ENCODE measurements at places on chromosomes 1 and 21.

GRCh38 chr1:89201106-89201794 is 2.5 kb upstream of the GBP4 start:
- DNase-seq: no peak

- no peak for DNase-seq
These were observed 65.1 kb downstream of the KCNK1 start for GRCh38 chr1:233679030-233679429.

- DNase-seq: no peak
These were observed 233.6 kb upstream of the PTBP2 start for GRCh38 chr1:96487971-96488370.

DNA sequence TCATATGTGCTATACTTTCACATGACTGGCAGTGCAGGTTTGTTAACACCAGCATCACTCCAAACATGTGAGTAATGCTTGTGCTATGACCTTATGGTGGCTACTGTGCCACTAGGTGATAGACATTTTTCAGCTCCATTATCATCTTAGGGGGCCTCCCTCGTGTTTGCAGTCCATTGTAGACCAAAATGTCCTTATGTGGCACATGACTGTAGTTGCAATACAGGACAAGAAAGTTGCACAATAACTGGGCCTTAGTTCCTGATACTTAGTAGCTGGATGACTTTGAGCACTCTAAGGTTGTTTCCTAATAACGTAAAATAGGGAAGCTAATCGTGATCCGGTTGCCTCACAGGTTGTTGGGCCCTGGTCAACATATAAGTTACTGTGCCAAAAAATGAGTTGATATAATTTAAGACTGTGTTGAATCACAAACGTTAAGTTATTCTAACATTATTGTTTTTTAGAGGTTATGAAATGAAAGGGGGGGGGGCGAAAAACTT is 511 bp upstream of the SNX27 start:
- peak; percentile 83 for DNase-seq

DNA sequence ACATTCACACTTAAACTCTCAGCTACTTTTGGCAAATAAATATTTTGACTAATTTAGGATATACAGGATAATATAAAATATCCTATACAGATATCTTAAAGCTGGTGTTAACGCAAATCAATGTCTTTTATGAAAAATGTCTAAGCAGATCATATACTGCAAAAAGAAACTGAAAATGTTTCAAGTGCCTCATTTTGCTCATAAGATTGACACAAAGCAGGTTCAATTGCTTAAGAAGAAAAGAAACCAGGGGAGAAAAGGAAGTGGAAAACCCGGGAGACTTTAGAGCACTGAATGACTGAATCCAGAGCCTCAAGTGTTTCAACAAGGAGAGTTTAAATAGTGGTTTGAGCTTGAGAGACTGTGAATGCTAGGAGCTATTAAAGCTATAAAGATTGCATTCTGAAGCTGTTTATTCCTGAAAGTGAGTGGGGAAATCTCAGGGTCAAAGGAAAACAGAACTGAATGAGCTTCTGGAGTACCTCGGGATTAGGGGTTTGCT is 1943.0 kb downstream of the MRPL39 start:
- no peak for DNase-seq

GRCh38 chr1:50109647-50110075 is 941 bp downstream of the ELAVL4 start:
- peak; percentile 2 for DNase-seq

- DNase-seq: peak; percentile 35
These were observed 12.1 kb downstream of the LGR6 start for GRCh38 chr1:202205523-202206190.

DNA sequence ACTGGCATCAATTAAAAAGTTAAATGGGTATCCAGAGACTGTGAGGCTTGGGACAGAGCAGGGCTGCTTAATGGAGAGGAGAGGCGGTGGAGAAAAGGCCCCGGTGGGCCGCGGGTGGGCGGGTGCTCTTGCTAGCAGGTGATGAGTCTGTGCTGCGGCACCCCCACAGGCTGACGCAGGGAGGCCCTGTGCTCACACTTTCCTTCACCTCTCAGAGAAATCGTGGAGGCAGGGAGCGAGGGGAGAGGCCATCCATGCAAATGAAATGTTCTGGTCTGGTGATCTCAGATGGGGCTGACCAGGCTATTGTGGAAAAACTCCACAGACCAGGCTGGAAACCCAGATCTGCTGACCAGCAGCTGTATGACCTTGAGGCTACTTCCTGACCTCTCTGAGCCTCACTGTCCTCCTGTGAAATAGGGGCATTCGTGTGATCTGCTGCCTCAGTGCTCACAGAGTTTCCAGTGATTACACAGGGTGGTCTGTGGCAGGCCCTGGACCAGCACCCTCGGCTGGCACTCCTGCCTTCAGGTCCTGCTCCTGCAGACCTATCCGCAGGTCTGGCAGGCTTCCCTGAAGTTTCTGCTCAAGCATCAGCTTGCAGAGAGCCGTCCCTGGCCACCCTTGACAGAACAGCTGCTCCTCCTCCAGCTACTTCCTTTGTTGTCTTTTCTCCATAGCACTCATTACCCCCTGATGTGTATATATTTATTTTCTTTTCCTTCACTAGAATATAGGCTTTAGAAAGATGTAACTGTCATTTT is 89.2 kb downstream of the BEND5 start:
- peak; percentile 66 for DNase-seq

DNA sequence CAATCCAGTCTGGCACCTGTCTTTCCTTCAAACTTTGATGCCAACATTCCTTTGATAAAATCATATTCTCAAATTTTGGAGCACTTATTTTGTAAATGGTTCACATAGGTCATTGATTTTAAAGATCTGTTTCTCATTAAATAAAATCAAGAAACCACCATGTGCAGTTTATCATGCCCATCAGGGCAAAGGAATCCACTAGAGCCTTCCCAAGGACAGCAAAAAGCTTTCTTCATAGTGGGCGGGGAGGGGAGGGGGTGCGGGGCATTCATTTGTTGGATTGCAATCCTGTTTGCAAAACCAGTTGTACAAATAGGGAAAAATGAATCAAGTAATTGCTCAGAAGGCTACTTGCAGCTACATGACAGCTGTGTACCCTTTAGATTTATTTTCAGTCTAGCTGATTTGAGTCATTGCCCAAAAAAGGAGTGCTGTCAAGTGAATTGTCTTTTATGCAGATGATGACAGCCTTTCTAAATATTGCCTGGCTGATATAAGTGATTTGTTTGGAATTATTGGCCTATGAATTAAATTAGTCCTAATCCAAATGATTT is 23.0 kb downstream of the LRRC8B start:
- peak; percentile 62 for DNase-seq

DNA sequence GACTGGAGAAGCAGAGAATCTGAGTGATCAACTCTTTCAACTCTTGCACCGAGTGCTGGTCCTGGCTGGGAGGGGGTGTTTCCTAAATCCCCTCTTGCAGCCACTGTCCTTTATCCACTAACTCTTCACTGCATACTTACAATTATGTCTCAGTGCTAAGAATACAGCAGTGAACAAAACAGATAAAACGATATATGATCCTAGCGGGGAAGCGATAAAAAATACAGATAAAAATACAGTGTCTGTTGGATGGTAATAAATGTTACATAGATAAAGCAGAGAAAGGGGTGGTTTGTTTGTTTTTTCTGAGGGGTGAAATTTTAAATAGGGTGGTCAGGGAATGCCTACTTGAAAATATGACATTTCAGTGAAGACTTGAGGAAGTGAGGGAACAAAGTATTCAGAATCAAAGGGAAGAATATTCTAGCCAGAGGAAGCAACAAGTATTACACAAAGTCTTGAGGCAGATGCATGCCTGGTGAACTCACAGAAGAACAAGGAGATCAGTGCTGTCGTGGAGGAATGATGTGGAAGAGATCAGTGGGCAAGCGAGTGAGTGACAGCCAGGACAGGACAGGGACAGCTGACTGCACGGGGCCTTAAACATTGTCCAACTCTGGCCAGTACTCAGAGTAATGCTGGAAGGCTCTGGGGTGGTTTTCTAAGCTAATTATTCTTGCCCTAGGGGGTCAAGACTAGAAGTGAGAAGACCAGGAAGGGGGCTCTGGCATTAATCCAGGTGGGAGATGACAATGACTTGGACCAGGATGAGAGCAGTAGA is 110.0 kb downstream of the APP start:
- DNase-seq: no peak

DNA sequence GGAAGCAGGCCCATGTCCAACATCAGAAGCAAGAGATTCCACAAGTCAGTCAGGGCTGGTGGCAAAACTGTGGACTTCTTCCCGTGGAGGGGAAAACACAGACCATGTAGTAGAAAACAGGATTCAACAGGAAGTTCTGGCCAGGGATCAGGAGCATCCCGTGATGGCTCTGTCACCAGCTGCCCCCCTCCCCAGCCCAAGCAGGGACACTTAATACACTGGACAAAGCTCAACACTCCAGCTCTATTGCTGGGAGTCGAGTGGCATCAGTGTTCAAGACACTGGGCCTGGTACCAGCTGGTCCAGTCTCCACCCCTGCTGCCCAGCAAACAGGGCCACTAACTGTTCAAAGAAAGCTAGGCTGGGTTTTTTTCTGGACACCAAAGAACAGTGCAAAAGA is 3.7 kb downstream of the SLC45A3 start:
- no peak for DNase-seq

- peak; percentile 31 for DNase-seq
These were observed 50.3 kb downstream of the HIVEP3 start for GRCh38 chr1:41868241-41868998.

DNA sequence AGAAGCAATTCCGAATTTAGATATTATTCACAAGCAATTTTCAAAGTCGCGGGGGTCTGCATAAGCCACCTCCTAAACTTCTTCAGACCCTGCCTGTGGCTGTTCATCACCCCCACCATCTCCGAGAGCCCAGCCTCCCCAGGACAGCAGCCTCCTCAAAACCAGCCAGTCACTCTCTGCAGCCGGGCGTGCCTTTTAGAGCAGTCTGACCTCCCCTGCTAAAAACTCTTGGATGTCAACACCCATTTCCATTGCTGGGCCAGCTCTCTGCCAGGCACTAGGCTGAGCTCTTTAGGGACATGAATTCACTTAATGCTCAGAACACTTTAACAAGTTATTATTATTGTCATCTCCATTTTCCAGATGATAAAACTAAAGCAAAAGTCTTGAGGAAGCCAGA is 11.7 kb downstream of the ADPRS start:
- DNase-seq: no peak

DNA sequence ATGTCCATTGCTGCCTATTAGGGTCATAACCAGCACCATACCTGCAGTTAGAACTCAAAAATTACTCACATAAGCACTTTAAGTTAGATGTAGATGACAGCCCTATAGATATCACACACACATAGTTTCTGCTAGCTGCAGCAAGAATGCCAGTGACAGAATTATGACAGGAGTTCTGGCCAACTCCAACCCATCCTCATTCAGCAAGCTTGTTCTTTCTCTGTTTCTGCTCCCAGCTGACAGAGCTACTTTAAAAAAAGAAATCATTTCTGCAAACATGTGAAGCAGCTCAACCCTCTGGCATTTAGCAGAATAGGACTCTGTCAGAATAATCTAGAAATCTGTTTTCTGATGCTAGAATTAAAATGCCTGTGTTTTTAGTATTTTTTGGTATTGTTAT is 23.8 kb upstream of the OTUD7B start:
- no peak for DNase-seq

DNA sequence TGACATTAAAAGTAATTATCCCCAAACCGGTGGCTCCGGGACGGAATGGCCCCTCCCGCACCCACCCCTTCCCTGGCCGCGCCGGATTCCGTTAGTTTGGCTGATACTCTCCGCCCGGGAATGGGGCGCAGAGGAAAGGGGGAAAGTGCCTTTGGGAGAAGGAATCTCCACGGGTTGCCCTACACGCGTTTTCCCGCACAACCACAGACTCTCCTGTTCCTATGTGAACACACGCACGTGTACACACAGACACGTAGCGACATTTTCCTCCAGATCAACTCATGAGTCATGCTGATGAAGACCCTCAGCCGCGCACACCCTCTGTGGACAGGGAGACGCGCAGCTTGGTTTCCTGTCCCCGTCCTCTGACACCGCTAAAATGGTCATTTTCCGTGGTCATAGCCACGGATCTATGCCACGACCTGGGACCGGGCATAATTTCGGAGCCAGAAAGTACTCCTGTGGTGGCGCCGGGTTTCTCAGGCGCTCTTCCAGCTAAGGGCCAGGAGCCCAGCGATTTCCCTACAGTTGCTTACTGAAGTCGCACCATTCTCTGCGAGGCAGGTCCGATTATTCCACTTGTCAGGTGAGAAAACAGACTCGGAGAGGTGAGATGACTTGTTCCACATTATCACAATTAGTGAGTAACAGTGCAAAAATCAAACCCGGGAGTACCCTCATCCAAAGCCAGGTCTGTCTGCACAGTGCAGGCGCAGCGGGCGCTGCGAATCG is 4.0 kb upstream of the DMRTA2 start:
- no peak for DNase-seq

DNA sequence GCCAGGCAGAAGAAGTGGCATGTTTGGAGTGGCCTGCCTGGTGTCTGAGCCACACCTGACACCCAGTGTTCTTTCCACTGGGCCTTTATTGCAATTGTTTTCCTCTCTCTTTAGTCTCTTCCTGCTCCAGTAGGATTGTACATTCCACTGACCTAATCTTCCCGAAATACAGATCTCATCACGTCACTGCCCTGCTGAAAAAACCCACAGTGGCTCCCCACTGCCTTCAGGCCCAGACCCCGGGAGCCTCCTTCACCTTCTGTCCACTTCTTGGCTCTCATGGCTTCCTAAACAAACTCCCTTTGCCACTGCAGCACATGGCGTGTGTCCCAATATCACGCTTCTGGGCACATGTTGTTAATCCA is 25.3 kb upstream of the ATP5PO start:
- peak; percentile 81 for DNase-seq

- no peak for DNase-seq
These were observed 5.6 kb downstream of the AIRE start for GRCh38 chr21:44291078-44291935.

- DNase-seq: no peak
These were observed 30.5 kb downstream of the SIM2 start for GRCh38 chr21:36729310-36729970.

DNA sequence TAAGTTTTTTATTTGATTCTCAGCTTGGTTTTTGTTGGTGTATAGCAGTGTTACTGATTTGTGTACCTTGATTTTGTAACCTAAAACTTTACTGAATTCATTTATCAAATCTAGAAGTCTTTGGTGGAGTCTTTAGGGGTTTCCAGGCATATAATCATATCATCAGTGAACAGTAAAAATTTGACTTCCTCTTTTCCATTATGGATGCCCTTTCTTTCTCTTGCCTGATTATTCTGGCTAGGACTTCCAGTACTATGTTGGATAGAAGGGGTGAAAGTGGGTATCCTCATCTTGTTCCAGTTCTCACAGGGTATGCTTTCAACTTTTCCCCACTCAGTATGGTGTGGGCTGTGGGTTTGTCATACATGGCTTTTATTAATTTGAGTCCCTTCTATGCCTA is 23.6 kb upstream of the MAB21L3 start:
- DNase-seq: no peak

- DNase-seq: no peak
These were observed 18.4 kb upstream of the DNASE2B start for GRCh38 chr1:84379917-84380180.

GRCh38 chr1:193472838-193473398 is 286.5 kb upstream of the B3GALT2 start:
- DNase-seq: no peak

DNA sequence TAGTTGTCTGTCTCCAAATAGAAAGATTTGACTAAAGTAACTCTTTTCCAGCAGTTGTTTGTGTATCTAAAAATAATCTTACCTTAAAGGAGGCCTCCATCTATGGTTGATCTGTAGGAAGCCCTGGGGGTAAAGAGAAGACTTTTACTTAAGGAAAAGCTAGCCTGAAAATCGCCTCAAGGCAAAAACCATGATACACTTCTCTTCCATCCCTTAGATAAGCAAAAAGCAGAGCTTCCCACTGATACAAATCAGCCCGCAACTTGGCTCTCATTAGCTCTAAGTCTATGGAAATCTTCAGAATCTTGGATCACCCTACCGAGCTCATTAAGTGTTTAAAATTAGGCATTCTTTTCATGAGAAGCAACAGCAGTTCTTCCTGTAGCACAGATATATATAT is 576.9 kb upstream of the PTBP2 start:
- no peak for DNase-seq
